Eye (tissue), 1 donor: ENCODE measurements at places on chromosomes 16 and 17.

DNA sequence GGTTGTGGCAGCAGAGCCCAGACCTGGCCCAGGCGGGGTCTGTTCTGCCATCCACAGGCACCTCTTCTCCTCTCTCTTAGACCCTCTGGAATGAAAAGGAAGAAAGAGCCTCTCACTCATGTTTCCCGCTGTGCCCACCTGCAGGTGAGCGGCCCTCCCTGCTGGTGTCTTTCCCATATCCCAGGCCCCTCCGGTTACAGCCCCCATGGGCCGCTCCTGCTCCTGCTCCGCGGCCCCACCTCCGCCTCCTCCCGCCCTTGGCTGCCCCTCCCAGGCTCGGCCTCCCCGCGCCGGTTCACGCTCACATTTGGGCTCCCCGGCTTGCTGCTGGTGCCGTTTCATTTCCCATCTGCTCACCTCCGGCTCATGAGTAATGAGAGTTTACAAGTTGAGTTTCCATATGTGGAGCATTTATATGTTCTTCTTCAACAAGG is 98.7 kb upstream of the SDK2 start:
- DNase-seq, result no peak

GRCh38 chr16:65279576-65279975 is 157.7 kb upstream of the CDH11 start:
- DNase-seq, result no peak

- no peak for DNase-seq
Measured at GRCh38 chr16:3118204-3118790, 5.9 kb downstream of the ZNF205 start.

- DNase-seq, result no peak
Measured at GRCh38 chr17:75645889-75646637, 12.8 kb downstream of the SMIM5 start.

GRCh38 chr16:81421126-81421525 is 23.5 kb upstream of the CMIP start:
- DNase-seq, result no peak

GRCh38 chr16:54932737-54933254 is 2.1 kb downstream of the IRX5 start:
- DNase-seq, result peak; percentile 64

- no peak for DNase-seq
Measured at GRCh38 chr16:79876332-79876730, 275.8 kb upstream of the MAF start.

DNA sequence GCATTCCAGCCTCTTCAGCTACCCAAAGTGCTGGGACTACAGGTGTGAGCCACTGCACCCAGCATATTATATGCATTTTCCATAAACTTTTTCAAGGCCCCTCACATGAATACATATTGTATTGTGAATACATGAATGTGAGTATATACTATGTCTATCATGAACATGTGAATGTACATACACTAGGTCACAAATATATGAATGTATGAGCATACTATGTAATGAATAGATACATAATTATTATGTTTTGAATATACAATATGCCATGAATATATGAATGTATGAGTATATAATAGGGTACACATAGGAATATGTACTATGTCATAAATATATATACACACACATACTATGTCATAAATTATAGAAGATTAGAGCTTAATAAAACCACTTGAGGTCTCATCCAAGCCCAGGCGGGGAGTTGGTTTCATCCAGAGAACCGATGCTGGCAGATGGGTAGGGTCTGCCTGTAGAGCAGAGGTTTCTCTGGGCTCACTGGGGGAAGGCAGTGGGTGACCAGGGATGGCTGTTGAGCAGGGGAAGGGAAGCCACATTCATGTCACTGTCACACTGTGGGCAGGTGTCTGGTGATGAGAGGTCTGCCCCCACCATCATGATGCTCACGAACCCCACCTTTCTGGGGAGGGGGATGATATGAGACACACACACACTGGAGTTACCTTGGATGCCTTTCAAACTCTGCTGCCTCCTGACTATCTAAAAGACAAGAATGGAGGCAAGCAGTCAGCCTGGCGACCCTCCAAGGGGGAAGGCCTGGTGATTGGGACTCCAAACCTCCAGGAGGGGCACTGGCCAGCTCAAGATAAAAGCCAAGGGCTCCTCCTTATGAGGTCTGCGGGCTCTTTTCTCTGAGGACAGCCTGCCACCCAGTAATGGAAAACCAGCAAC is 7.3 kb downstream of the C16orf95 start:
- no peak for DNase-seq

- DNase-seq, result no peak
Measured at GRCh38 chr16:88835818-88836217, 20.9 kb downstream of the GALNS start.

GRCh38 chr16:2779151-2779920 is 2.3 kb upstream of the ELOB start:
- no peak for DNase-seq

DNA sequence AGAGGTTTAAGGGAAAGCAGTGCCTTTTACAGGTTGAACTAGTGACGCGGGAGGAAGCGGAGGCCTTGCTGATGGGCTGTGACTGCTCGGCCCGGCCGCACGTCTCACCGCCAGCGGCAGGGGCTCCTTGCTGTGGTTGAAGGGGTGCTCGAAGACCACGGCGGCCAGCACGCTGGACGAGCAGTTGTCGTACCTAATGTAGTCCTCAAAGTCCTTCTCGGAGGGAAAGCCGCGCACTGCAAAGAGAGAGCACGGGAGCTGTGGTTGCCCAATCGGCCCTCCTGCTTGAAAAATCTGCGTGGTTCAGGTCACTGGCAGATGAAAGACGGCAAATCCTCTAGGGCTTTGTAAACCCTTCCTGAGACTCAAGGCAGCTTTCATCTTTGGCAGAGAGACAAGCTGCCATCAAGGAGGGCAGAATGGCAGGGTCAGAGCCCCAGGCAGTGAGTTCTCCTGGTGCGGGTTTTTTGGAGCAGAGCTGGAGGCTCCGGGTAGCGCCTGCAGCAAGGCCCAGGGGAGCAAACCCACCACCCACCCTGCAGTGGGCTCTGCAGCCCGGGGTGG is 16.1 kb downstream of the ABCA3 start:
- DNase-seq, result no peak

GRCh38 chr17:64580384-64581315 is 73.9 kb downstream of the CEP95 start:
- no peak for DNase-seq

GRCh38 chr17:47204722-47205418 is 4.3 kb upstream of the MYL4 start:
- peak; percentile 31 for DNase-seq

DNA sequence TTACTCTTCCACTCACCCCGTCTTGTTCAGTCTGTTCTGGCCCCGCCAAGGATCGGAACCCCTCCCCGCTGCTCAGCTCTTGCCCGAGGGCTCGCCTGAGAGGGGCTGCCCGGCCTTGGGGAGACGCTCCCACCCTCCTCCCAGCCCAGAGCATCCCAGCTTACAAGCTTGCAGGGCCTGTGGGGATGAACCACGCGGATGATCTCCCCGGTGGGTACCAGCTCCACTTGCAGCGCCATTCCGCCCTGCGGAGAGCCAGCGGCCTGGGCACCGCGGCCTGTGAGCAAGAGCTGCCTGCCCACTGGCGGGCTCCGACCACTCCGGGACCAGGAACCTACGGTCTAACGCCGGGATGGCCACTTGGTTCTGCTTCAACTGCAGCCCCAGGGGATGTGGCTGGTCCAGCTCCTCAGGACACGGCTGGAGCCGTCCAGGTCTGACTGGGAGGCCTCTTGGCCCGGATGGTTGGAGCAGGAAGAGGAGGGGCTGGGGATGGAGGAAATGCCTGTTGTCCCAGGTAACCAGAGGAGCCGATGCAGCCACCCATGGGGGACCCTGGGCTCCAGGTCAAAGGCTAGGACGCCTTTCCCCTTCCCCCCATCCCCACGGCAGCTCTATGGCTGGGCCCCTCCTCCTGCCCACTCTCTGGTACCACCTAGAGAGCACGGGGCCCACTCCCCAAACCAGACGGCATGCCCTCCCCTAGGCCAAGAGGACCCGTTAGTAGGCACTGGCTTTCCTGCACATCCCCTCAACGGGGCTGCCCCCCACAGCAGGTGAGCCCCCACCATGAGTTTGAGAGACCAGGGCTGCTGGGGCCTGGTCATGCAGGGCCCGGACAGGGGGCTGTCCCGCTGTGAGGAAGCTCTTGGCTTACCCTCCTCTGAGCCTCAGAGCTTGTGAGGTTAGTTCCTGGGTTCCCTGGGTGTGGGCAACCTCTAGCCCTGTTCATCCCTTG is at the start of gene MYO1C:
MYO1C (minus strand) TSS at position 438 of the 958 bp plus-strand sequence; CDS start at position 239, 199 bp downstream.
- DNase-seq, result no peak

DNA sequence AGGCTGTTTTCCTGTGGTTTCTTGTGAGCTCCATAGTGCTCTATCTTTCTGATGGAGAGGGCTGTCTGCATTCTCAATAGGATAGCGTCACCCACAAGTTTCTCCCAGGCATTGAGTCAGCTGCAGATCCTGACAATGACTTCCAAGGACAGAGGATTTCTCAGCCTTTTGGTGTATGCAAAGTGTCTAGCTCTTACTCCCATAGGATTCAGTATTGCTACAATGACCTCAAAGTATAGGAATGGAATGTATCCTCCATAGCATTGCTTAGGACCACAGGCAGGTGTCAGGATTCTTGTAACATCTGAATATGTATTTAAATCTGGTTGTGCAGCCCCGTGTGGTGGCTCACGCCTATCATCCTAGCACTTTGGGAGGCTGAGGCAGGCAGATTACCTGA is 32.3 kb downstream of the SMIM36 start:
- DNase-seq, result no peak

- no peak for DNase-seq
Measured at GRCh38 chr16:84340325-84341040, 27.9 kb upstream of the ATP2C2 start.

DNA sequence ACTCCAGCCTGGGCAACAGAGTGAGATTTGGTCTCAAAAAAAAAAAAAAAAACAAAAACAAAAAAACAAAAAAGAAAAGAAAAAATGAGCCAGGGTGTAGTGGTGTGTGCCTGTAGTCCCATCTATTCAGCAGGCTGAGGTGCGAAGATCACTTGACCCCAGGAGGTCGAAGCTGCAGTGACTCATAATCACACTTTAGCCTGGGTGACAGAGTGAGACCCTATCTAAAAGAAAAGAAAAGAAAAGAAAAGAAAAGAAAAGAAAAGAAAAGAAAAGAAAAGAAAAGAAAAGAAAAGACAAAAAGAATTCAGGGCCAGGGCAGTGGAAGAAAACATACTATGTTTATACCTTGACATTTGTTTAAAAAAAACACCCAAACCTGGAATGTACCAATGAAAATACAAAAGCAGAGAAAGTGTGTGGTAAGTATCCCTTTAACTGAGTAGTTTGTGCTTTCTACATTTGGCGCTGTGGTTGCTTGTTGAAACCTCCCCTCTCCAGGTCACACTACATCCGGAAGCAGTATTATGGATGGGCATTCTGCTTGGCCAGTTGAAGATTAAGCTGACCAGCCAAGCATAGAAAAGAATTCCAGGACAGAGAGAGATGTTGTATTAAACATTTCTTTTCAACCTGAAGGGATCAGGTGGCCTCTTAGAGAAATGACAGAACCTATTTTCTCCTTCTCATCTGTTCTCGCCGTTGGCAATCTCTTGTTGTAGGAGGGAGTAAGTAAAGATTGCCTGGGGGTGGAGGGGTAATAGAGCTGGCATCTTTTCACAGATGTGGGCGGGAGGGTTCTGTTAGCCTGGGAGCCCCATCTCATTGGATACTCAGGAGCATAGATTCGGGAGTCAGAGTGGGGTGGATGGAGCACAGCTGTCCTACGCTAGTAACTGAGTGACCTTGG is 12.1 kb upstream of the PRKCB start:
- peak; percentile 66 for DNase-seq

- no peak for DNase-seq
Measured at GRCh38 chr16:74867281-74867849, 92.7 kb upstream of the FA2H start.

DNA sequence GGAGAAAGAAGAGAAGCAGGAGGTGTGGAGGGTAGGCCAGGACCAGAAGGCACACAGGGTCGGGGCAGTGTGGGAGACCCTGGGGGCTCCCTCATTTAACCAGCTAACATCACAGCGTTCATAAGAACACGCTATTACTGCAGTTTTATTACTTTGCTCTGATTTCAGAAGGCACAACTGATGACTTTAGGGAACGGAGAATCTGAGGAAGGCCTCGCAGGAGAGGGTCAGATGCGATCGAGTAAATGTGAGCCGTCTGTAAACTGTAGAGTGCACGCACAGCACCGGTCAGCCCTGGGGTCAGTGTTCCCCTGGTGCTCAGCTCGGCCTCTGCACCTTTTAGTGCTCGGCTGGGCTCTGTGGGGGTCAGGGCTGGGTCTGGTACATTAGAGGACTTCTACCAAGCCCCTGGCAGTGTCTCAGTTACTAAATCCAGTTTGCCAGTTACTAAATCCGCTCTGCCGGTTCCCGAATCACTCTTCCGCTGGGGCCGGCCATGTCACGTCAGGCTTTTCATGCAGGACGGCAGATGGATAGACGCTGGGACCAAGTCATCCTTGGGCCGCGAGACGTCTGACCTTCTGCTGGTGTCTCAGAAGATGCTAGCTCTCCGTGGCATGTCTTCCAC is 325.9 kb downstream of the SEC14L1 start:
- peak; percentile 49 for DNase-seq

DNA sequence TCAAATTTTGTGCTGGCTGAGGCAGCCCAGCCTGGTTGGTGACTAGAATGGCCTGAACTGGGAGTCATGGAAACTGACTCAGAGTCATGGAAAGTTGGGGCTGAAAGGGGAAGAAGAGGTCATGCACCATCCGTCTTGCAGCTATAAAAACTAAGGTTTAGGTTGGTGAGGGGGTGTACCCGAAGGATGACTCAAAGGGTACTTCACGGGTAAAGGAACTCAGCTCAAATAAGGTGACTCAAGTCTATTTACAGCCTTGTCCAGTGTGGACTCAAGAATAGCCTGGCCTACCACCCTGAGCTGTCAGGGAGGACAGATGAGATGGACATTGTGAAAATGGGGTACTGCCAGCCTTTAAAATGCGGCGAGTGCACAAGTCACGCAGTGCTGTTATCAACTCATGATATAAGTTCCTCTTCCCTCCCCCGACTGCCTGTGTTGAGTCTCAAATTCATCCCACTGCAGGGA is 18.6 kb downstream of the CD300LB start:
- no peak for DNase-seq

DNA sequence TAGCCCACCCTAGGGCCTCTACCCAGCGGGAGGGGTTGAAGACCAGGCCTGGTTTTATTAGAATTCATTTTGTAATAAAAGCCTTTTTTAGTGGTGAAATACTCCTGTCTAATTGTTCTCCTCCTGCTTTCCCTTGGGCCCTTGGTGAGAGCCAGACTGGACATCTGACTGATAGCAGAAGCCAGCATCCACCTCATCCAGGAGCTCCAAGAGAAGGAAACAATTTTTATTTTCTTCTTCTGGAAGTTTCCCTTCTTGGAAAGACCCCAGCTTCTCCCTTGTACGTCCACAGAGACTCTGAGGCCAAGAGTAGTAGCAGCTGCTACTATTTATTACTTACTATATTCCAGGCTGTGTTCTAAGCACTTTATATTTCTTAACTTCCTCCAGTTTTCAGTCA is 4.0 kb upstream of the PHKG2 start:
- no peak for DNase-seq

DNA sequence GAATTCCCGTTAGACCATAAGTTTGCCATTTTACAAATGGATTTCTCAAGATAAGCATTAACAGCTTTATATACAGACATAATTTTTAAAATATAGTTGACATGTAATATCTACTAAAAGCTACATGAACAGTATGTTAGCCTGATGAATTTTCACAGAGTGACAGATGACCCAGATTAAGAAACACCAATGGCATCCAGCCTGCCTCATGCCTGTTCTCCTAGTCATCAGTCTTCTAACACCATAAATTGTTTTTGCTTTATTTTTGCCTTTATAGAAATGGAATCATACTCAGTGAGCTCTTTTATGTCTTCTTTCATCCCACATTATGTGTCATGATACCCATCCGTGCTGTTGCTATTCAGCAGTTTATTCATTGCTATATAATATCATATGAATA is 80.0 kb downstream of the ATF7IP2 start:
- no peak for DNase-seq

- no peak for DNase-seq
Measured at GRCh38 chr17:19780846-19781245, 32.7 kb upstream of the ALDH3A1 start.
